ENCODE measurements at places on chromosomes 7 and 10.

DNA sequence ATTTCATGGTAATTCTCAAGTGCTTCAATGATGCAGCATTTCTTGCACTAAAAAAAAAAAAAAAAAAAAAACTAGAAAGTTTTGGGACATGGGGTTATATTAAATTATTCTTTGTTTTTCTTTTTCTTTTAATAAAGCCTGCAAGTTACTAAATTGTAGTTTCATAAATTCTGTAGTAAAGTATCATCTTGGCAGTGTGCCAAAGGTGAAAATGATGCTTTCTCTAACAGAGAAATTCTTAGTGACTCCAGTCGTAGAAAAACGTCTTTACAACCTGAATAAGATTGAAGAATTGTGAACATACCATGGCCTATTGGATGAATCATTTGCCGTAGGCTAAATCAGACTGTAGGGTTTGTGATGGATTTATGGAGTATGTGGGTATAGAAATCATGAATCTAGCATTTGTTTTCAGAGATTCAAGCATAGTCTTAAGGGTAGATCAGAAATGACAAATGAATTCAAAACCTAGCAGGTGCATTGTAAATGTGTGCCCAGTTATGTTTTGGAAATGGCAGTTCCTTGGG, 27.1 kb downstream of the RBM17 start:
- DNase-seq: no peak

DNA sequence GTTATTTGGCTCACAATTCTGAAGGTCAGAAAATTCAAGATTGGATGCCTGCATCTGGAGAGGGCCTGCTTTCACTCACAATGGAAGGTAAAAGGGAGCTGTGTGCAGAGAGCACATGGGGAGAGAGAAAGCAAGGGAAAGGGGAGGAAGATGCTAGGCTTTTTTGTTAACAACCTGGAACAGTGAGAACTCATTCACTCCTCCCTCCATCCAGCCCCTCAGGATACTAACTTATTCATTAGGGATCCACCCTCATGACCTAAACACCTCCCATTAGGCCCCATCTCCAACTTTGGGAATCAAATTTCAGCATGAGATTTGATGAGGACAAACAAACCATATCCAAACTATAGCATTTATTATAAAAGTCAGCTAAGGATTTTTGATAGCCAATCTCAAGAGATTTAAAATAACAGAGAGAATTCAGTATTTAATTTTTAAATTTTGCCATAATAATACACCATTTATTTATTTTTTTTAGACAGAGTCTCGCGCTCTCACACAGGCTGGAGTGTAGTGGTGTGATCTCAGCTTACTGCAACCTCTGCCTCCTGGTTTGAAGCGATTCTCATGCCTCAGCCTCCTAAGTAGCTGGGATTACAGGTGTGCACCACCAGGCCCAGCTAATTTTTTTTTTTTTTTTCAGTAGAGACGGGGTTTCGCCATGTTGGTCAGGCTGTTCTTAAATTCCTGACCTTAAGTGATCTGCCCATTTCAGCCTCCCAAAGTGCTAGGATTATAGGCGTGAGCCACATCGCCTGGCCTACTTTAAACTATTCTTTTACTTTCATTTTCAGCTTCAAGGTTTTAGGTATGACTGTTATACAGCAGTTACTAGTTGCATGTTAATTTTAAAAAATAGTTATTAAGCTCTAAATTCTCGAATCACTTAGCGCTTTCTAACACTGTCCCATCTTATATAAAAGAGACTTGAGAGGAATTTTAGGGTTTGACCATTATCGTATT, 20.3 kb upstream of the ETV1 start:
- peak; percentile 19 for DNase-seq

- no peak for DNase-seq
These were observed 1.3 kb downstream of the FAS start for GRCh38 chr10:88991899-88992320.

- peak; percentile 72 for DNase-seq
These were observed 1.1 kb downstream of the HNRNPA2B1 start for GRCh38 chr7:26199301-26200037.

- no peak for DNase-seq
These were observed 146.4 kb upstream of the LYZL2 start for GRCh38 chr10:30775779-30776591.

DNA sequence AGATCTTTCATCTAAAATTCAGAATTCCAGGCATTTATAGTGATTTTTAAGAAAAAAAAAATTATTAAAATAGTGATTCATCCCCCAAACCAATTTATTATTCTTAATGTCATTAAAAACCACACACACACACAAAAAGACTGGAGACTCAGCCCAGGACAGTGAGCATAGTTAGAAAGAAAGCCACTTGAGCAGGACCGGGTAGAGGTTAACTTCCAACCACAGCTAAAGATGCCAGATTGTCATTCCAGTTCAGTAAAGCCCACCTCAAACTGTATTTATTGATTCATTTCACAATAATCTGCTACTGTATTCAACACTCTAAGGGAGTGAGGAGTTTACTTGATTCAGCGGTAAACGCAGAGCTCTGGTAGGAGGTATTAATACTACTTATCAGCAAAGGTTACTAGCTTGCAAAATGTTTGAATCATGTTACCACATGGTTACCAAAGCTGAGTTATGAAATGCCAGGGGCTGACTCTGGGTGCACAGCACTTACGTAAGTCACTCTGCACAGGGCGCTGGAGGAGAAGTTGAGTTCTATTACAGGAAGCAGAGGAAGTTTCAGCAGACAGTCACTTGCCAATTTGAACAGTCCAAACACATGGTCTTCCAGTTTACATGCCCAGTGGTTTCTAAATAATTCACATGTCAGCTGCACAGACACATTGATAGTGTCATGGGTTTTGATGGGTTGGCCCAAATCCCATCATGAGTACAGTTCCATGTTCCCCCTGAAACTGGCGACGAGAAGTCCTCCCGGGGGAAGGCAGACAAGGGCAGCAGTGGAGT, 64.6 kb downstream of the KLF6 start:
- peak; percentile 12 for DNase-seq

Data from GM12865 (cell line).